Thymus (tissue), 14 donors: ENCODE measurements at places on chromosomes 3 and 15.
A peak's percentile ranks its signal among the peaks of the same experiment; 100 is the strongest.

DNA sequence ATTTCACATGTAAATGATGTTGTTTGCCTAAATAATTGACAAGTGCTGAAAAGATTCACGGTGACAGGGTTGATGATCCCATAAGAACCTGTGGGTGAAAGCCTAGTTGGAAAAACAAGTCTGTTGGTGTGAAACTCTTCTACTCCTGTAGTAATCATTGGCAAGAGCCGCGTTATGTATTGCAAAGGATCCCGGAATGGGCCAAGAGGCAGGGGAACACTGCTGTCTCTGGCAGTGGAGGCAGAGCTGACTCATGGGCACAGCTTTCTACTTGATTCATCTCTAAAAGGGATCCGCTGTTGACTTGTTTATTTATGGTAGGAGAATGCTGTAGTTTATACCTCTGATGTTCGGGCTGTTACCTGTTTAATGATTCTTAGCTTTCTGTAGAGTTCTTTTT lies 63.1 kb downstream of the MAP6D1 start:
- DNase-seq: no peak

DNA sequence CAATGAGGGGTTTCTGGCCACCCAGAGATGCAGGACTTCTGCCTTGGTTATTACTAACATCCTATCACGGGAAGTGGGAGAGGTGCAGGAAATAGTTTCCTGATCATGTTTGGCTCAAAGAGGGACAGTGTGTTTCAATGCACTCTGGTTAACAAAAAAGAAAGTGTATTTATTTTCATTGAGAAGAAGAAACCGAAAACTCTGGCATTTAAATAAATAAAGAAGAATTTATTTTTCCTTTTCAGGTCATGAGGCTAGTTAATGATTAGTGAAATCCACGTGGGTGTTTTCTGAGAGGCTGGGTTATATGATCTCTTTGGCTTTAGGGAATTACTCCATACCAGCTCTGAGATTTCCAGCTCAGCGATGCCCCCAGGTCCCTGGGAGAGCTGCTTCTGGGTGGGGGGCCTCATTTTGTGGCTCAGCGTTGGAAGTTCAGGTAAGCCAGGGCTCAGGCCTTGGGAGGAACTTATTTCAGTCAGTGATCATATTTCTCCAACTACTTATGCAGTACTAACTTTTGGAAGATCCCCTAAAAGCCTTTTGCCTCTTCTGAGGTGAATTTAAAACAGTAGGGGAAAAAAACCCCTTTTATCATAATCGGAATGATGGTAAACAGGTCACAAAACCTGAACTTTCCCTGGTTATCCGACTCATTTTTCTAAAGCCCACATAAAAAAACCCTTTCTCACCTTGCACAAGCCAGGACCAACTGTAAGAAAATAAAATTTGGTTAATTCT lies at the start of gene PLA1A:
Gene PLA1A, plus strand, starts transcription at position 338 of the 741 bp plus-strand sequence. Its CDS starts 29 bp downstream, at position 367.
- no peak for DNase-seq

DNA sequence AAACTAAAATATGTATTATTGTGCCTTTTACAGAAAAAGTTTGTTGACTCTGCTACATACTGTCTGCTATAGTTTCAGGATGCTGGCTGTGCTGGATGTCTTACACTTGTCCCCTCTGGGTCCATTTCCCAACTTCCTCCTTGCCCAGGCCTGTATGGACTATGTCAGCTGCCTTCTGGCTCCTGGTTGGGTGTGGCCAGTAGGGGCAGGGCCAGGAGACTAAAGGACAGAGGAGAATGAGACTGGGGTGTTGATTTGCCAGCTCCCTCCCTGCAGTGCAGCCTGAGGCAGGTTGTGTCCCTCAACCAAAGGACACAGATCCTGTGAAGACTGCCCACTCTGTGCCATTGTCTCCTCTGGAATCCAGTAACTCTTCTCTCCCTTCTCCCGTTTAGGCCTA lies 90.6 kb upstream of the UBE2E2 start:
- no peak for DNase-seq

DNA sequence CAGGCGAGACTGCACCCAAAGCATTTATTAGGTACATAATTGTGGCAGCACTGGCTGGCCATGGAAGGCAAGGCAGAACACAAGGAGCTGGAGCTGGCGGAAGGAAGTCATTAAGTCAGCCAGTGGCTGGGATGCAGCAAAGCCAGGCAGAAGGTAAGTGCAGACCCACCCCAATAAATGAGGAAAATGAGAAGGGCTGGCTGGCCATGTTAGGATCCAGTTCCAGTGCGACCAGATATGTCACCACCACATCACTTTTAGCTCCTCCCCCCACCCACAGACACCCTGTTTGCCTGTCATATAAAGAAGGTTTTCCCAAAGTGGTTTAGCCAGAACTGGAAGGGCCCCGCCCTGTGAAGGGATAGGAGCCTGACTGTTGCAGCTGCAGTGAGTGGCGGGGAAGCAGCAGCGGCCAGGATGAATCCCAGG lies at the start of gene FURIN:
Gene FURIN, plus strand, starts transcription at position 328 of the 429 bp plus-strand sequence. CDS start 7,153 bp downstream, outside the sequence.
- DNase-seq: no peak

DNA sequence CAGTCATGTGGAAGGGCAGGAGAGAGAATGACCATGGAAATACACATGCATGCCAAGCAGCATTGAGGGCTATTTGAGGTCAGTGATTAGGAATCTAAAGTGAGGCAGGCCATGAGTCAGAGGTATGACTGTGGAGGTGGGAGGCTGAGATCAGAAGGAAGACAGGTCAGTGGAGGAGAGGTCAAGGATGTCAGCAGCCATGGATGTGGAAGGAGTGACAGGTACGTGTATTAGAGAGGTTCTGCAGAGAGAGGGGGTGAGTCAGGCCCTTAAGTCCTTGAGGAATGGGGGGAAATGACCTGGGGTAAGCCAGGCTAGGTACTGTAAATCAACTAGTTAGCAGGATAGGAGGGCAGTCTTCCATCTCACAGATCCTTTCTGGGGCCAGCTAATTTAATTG lies 166.6 kb downstream of the ANO10 start:
- DNase-seq: no peak

- no peak for DNase-seq
Measured at GRCh38 chr3:109213321-109213720, 76.8 kb downstream of the C3orf85 start.

- DNase-seq: no peak
Measured at GRCh38 chr3:102125994-102126368, 276.7 kb downstream of the NFKBIZ start.

DNA sequence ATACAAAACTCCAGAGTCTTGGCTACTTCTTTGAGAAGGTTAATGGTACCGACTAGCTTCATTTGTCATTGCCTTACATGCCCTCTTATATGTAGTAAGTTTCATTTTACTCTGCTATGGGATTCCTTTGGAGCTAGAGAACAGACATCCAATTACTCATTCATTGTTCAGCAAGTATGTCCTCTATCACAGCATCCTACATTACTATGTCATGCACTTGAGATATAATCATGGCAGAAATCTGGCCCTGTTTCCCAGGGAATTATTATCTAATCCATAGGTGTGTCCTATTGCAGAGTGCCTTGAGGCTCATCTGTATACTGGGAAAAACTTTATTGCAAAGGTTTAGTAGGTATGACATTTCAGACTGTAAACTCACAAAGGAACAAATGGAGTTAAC lies 333.1 kb upstream of the NECTIN3 start:
- no peak for DNase-seq

DNA sequence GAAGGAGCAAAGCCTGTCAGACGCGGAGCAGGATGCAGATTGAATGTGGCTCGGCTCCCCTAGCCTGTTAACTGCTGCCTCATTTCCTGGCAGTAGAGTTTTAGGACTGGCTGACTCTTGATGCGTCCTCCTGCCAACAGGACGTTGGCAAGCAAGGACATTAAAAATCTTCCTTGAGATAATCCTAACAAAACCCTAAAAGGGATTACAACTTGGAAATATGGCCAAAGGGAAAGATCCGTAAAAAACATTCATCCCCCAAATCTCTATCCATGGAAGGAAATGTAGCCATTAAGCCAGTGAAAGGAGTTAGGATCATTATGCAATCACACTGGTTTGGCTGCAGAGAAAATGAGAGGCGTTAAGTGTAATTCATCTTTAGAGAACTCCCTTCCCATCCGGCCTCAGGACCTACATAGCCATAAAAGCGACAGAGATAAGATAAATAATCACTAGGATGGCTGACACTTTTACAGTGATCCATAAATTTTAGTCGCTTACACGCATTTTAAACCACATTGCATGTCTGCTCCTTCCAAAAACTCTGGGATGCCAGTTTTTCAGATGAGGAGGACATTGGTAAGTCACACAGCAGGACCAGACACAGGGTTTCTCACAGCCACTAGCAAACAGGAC lies 44.5 kb upstream of the C3orf80 start:
- no peak for DNase-seq

- no peak for DNase-seq
Measured at GRCh38 chr3:134317106-134317947, 56.9 kb downstream of the AMOTL2 start.

DNA sequence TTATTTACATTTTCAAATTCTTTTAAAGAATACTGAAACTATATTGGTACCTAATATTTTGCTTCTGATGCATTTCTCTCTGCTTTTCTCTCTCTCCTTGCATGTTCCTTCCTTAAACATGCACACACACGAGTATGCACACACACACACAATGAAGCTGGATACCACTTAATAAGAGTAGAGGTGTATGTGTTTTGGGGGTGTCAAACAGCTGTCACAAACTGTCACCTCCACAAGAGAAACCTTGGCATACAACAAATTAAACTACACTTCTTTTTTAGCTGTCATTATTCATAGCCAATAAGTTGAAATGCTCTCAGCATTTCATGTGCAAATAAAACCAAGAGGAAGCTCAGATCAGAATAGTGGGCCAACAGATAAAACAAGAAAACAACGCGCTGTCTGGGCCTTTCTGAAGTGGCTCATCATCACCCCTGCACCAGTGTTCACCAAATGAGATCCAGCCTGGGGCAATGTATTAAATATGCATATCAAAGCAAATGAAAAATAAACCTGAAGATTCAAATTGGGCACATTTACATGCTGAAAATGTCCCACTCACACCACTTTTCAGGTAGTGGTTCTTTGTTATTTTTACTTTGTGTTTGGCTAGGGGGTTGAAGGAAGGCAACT lies 9.7 kb downstream of the MEIS2 start:
- DNase-seq: no peak

GRCh38 chr3:10017636-10018292 lies 8.5 kb upstream of the FANCD2 start:
- no peak for DNase-seq

DNA sequence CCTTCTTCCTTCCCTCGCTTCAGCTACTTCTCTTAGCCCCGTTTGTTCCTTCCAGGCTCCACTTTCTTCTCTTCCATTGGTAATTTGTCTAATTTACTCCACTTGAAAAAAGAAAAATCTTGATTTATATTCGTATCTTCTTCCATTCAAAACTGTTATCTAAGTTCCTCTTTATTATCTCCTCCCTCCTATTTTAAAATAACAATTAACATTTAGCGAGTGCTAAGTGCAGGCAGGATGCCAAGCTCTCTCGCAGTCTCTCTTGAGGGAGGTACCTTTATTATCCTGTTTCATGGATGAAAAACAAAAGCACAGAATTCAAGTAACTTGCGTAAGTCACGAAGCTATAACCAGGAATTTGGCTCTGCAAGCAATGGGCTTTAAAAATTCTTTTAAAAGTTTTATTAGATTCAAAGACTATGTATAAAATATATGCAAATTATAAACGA lies 418.9 kb upstream of the NAALADL2 start:
- DNase-seq: no peak

DNA sequence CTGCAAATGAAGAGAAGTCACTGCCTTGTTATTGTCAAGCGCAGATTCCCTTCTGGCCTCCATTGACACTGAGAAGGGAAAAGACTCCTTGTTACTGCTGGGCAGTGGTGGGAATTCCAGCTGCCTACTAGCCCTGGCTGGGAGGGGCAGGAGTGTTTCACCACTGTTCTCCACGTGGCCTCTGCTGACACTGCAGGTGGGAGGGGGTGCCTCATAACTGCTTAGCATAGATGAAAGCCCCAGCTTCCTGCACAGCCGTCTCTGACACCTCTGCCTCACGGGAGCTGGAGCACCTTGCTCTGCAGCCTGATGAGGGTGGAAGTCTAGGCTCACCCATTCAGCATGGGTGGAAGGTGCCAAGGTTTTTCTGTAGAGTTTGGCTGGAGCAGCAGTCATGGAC lies 52.1 kb downstream of the TM2D3 start:
- peak; percentile 26 for DNase-seq

GRCh38 chr3:15861163-15861562 lies 63.4 kb upstream of the ANKRD28 start:
- no peak for DNase-seq

DNA sequence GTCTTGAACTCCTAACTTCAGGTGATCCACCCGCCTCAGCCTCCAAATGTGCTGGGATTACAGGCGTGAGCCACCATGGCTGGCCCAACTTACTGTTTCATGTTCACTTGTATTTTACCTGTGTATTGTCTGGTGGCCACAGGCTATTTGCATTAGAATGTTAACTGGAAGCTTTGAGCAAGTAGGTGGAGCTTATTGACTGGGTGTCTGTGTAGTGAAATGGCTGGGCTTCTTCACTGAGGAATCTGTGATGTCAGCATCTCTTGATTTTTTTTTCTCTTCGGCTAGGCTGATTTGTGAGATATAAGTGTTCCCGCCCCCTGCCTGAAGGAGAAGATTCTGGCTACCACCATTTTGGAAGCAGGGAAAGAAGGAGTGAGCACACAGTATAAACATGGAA lies 237.8 kb upstream of the PEX5L start:
- DNase-seq: no peak

GRCh38 chr15:92122259-92122658 lies 268.8 kb downstream of the SLCO3A1 start:
- DNase-seq: no peak

- no peak for DNase-seq
Measured at GRCh38 chr3:125000661-125001060, 55.1 kb downstream of the HEG1 start.

- no peak for DNase-seq
Measured at GRCh38 chr3:37015642-37016041, 22.3 kb downstream of the MLH1 start.

DNA sequence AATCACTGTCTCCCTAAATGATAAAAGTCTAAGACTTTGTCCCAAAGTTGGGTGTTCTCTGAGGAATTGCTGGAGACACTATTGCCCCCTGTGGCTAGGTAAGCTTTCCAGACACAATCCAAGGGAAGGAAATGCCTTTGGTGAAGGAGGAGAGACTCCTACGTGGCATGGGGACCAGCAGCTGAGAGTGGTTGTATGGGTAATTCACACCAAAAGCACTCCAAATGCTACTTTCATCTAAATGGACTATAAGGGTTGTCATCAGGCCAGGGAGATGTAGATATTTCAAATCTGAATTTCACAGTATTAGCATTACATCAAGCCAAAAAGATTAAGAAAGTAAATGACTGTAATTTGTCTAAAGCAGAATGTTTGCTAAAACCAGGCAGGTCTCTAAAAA lies 400.8 kb upstream of the THBS1 start:
- DNase-seq: no peak

DNA sequence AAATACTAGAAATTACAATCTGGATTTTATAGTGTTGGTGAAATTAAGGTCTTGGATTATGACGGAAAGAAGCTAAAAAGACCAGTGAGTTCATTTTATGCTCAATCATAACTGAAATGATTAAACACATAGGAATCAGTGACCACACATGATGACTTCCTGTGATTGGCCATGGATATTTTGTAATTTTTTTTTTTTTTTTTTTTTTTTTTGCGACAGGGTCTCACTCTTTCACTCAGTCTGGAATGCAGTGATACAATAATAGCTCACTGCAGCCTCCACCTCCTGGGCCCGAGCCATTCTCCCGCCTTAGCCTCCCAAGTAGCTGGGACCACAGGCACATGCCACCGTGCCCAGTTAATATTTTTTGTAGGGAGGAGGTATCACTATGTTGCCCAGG lies 47.4 kb downstream of the PAQR5 start:
- DNase-seq: no peak
